ENCODE measurements at places on chromosomes 11 and 22. TPM values are rescaled to one million over a fixed set of nuclear protein-coding genes. Genes with fewer than 3 reads are reported as not detected.

- H3K27ac ChIP-seq, result no peak overlapping the region
- DNase-seq, result no peak
- H3K27me3 ChIP-seq, result no peaks in the 10 kb centered on the region
- H3K36me3 ChIP-seq, result no peaks in the 10 kb centered on the region
- H3K4me1 ChIP-seq, result no peaks in the 10 kb centered on the region
- H3K4me3 ChIP-seq, result no peak overlapping the region
Measured at GRCh38 chr22:38124236-38124974, 13.9 kb upstream of the BAIAP2L2 start.

The APOA5 gene
- not detected for total RNA-seq

The BAD gene
- 72.9 TPM for total RNA-seq

- no peaks in the 10 kb centered on the region for H3K36me3 ChIP-seq
- no peaks in the 10 kb centered on the region for H3K27me3 ChIP-seq
- H3K4me3 ChIP-seq, result no peak overlapping the region
- DNase-seq, result no peak
- no peaks in the 10 kb centered on the region for H3K4me1 ChIP-seq
Measured at GRCh38 chr11:123211981-123212380, 16.9 kb upstream of the CLMP start.

GRCh38 chr22:19962246-19962908 lies 20.8 kb upstream of the TXNRD2 start:
- no peak for DNase-seq
- H3K4me1 ChIP-seq, result no peaks in the 10 kb centered on the region
- H3K27me3 ChIP-seq, result no peaks in the 10 kb centered on the region
- no peaks in the 10 kb centered on the region for H3K36me3 ChIP-seq
- H3K27ac ChIP-seq, result no peak overlapping the region
